ENCODE measurements at places on chromosomes 1 and 21. TPM values are rescaled to one million over a fixed set of nuclear protein-coding genes. Genes with fewer than 3 reads are reported as not detected.

The FLG2 gene
- not detected for total RNA-seq

The DCDC2B gene
- total RNA-seq, result not detected

The RNF207 gene
- total RNA-seq, result 8.6 TPM

The WNT2B gene
- total RNA-seq, result 3.2 TPM

The S100A9 gene
- total RNA-seq, result 525 TPM

The PCSK9 gene
- 0.32 TPM for total RNA-seq

The C1orf185 gene
- total RNA-seq, result not detected

The MTMR11 gene
- 18.4 TPM for total RNA-seq

GRCh38 chr1:107622966-107623365 is 342.0 kb downstream of the VAV3 start:
- DNase-seq, result no peak

DNA sequence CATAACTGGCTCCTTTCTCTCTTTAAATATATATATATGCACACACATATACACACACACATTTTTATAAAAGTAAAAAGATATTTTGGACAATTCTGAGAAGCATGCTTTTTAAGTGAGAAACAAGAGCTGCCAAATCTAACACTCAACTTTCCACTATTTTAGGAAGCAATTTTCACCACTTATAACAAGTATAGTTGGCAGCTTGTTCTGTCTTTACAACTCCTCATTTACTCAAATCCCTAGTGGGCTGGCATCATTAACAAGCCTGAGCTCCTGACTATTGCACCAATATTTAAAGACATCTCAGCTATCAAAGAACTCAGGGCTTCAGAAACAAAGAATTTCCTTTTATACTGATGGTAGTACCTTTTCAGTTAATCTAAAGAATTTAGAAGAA is 76.6 kb downstream of the RAB3GAP2 start:
- no peak for DNase-seq

GRCh38 chr1:8197493-8198282 is 120.2 kb upstream of the SLC45A1 start:
- peak; percentile 85 for DNase-seq

DNA sequence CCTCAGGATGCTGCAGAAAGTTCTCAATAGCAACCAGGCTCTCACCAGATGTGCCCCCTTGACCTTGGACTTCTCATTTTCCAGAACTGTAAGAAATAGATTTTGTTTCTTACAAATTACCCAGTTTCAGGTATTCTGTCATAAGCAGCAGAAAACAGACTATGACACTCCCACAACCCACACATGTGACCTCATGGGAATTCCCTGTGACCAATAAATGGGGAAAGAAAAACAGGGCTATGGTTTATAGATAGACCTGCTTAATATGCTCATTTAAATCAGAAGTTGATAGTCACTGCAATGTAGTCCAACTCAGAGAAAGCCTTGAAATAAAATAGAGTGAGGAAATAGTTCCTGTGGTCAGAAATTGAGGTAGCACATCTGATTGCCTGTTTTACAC is 380.9 kb upstream of the PTBP2 start:
- no peak for DNase-seq

DNA sequence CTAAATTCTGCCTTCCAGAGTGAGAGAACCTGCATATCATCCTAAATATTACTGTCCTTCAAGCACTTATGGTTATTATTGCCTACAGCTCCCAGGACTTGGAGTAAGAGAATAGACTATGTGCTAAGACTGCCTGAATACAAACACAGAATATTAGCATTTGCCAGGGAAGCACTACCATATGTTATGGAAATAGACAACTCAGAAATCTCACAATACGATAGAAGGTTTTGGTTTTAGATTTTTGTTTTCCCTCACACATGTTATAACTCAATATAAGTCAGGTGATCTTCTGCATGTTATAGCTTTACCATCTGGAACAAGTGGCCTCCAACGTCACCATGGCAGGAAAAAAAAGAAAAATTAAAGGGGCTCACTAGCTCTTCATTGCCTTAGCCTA is 413.9 kb downstream of the LRRIQ3 start:
- DNase-seq, result no peak

GRCh38 chr1:239811211-239811885 is 280.3 kb upstream of the FMN2 start:
- DNase-seq, result no peak

DNA sequence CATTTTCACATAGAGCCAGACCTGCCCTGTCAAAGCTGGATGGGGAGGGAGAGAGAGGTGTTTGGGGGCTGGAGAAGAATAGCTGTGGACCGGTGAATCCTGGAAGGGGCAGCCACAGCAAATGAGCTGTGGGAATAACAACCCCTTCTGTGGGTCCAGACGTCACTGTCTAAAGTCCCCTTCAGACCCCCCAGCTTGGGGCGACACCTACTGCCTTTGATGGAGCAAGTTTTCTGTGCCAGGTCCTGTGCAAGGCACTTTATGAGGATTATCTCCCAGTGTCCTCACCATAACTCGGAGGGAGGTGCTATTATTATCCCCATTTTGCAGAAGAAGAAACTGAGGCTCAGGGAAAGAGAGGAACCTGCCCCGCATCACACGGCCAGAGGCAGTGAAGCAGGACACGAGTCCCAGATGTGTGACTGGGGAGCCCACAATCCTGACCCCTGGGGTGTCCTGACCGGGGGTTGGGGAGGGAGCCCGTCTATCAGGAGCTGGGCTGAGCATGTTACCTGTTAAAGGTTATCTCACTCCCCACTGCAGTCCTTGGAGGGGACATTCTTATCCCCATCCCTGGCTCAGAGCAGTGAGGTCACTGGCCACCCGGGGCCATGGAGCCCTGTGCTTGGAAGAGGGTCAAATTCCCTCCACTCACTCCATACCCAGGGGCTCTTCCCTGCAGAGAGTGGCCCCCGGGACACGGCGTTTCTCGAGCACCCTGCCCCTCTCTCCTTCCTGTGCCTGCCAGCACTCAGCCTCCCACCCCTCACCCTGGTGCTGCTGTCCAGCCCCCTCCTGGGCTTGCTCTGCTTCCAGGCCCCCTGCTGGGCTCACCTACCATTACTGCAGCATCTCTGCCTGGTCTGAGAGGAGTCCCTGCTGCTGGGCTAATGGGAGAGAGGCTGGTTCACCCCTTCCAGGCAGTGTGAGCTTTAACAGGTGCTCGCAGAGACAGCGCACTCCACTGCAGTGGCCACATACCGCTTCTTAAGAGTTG is 132.9 kb downstream of the PTPRU start:
- DNase-seq, result no peak

DNA sequence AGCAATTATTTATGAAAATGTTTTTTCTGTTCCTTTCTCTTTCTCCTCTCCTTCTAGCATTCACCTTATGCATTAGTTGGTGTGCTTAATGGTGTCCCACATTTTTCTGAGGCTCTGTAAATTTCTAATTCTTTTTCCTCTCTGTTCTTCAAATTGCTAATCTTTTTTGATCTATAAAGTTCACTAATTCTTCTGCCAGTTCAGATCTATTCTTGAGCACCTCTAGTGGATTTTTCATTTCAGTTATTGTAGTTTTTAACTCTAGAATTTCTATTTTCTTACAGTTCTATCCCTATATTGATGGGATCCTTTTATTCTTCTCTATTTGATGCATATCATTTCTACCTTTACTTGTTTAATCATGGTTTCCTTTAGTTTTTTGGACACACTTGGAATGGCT is 22.4 kb downstream of the CFAP57 start:
- DNase-seq, result no peak

All from posterior vena cava (tissue), 2 donors.